ENCODE measurements at places on chromosomes 3 and 15.

- DNase-seq, result no peak
Observed at GRCh38 chr15:89435362-89435761, 61.0 kb downstream of the RHCG start.

- no peak for DNase-seq
Observed at GRCh38 chr3:184740509-184741258, 28.8 kb upstream of the MAGEF1 start.

- no peak for DNase-seq
Observed at GRCh38 chr3:70822669-70823068, 510.2 kb upstream of the MDFIC2 start.

DNA sequence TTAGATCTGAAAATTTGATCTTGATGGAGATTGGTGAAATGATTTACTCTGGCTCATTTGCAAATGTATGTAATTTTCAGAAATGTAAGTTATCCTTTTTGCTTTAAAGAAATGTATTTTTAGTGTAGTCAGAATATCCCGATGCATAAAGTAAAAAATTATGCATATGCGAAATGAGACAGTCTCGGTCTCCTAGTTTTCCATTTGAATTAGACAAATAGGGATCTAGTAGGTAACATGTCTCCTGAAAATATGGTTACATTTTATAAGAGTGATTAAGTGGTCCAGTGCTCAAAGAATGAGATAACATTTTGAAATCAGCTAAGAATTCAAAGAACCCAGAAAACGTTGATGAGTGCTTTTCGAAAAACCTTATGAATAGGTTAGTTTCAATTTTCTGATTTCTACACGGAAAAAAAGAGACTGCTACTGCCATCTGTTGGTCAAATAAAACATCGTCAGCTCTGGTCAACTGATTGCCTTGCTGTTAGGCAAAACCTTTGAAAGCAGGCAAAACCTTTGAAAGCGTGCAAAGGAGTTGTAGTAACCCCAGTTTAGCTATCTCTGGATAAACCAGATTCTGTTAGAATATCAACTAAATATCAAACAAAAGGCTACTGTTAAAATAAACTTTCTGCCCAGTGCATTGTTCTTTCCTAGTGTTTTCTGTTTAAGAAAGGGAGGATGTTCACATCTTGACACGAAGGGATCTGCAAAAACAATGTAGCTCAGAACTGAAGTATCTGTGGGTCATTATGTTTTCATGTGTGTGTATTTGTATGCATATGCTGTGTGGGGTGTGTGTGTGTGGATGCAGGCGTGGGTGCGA is 59.3 kb upstream of the CHMP2B start:
- peak; percentile 32 for DNase-seq

- no peak for DNase-seq
Observed at GRCh38 chr3:181956122-181956521, 244.4 kb downstream of the SOX2 start.

GRCh38 chr15:101801048-101801447 is 2.3 kb upstream of the OR4F6 start:
- no peak for DNase-seq

GRCh38 chr15:82060817-82061216 is 15.0 kb upstream of the MEX3B start:
- no peak for DNase-seq

- no peak for DNase-seq
Observed at GRCh38 chr3:184218814-184219213, 10.6 kb upstream of the VWA5B2 start.

- DNase-seq, result no peak
Observed at GRCh38 chr15:98802187-98802586, 153.8 kb downstream of the IGF1R start.

All from SW 1271 (cell line).